ENCODE measurements at places on chromosomes 4 and X. TPM values are rescaled to one million over a fixed set of nuclear protein-coding genes. Genes with fewer than 3 reads are reported as not detected.

The GAGE2A gene
- not detected for total RNA-seq

The RAB9B gene
- 0.46 TPM for total RNA-seq

The GPR119 gene
- total RNA-seq, result not detected

The CPLX1 gene
- total RNA-seq, result 0.67 TPM

The SH3D19 gene
- 51.3 TPM for total RNA-seq

The TSPAN5 gene
- total RNA-seq, result 21.2 TPM

The TEX13D gene
- total RNA-seq, result 0.07 TPM

The SSX7 gene
- not detected for total RNA-seq

The FAM9C gene
- total RNA-seq, result not detected

The SPANXN3 gene
- not detected for total RNA-seq

The TMPRSS11E gene
- 0.71 TPM for total RNA-seq

The HGFAC gene
- total RNA-seq, result 0.15 TPM

The PABPC5 gene
- total RNA-seq, result 1.4 TPM

The STK32B gene
- 2.6 TPM for total RNA-seq

The DCTD gene
- 69.4 TPM for total RNA-seq

The ZIC3 gene
- 79.2 TPM for total RNA-seq
